ENCODE measurements at places on chromosomes 5 and 9. TPM values are rescaled to one million over a fixed set of nuclear protein-coding genes. Genes with fewer than 3 reads are reported as not detected.

The CSF2 gene
- 393 TPM for total RNA-seq

The C1QTNF2 gene
- total RNA-seq, result not detected

The FPGS gene
- total RNA-seq, result 111 TPM

The ANGPTL2 gene
- not detected for total RNA-seq

The SERF1B gene
- total RNA-seq, result 15.0 TPM

The IFNA2 gene
- not detected for total RNA-seq

The WDR38 gene
- total RNA-seq, result not detected

The SMIM3 gene
- 12.7 TPM for total RNA-seq

The IL31RA gene
- not detected for total RNA-seq

The PLAC8L1 gene
- 0.53 TPM for total RNA-seq

The BAG1 gene
- 83.6 TPM for total RNA-seq

The MYOZ3 gene
- not detected for total RNA-seq

The PFN3 gene
- not detected for total RNA-seq

The STOML2 gene
- total RNA-seq, result 258 TPM

The AJM1 gene
- 3.2 TPM for total RNA-seq

The CCDC192 gene
- total RNA-seq, result not detected

The RBM27 gene
- 30.8 TPM for total RNA-seq

- no peak overlapping the region for H3K27ac ChIP-seq
- no peak for DNase-seq
- H3K4me3 ChIP-seq, result no peak overlapping the region
These were observed 317.5 kb downstream of the TLE1 start for GRCh38 chr9:81371824-81372223.

DNA sequence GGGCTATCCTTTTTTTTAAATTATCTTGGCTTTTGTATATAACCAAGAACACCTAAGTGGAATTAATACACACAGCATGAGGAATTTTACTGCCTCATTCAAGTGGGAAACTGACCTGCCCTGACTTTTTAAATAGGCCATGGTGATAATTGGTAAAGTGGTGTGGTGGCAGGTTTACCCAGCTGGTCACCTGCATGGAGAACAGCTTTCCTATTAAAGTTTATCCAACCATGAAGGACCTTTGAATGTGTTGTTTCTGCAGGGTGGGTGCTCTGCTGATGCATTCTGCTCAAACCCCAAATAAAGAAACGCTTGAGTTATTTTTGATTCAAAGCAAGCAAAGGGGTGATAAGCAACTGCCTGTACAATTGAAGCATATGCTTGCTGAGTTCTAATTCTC, 261.0 kb upstream of the GRIN3A start:
- no peaks in the 10 kb centered on the region for H3K4me1 ChIP-seq
- H3K36me3 ChIP-seq, result no peaks in the 10 kb centered on the region

DNA sequence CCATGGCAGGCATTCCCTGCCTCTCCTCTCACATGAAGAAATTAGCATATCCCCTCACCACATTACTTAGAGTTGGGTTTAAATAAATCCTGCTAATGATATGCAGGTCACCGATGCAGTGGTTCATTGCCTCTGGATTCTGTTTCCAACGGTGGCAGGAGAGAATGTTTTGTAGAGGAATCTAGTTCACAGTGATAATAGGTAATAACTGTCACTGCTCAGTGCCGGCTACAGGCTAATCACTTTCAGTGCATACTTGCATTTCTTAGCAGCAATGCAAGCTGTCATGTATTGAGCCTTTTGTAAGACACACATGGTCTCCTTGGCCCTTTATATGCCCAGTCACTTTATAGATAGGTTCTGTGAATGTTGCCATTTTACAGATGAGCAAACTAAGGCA, 59.5 kb upstream of the INSYN2B start:
- no peaks in the 10 kb centered on the region for H3K27me3 ChIP-seq
- no peak for DNase-seq
- no peak overlapping the region for H3K4me3 ChIP-seq
- H3K36me3 ChIP-seq, result peaks cover 59% of the 10 kb centered on the region

DNA sequence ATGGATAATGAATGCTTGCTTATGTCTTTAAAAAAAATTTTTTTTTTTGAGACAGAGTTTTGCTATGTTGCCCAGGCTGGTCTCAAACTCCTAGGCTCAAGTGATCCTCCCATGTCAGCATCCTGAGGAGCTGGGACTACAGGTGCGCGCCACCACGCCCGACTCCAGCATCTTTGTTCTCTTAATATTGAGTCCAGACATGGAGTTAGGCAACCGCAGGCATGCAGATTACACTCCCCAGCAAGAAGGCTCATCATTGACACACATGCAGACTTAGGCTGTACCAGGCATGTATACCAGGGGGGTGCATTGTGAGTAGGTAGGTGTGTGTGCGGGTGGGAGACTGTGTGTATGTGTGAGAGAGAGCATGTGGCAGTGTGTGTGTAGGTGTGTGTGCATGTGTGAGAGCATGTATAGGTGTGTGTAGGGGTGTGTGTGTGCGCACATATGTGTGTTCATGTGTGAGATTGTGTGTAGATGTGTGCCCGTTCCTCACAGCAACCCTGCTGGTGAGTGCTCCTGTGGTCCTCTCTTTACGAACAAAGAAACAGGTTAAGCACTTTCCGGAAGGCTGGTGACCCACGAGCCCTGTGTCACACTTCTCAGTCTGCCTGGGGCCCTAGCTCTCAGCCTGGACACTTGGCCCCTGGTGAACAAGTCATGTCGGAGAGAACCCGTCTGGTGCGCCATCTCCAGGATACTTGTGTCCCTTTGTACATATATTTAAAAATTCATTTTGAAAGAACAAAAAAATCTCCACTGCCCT, 6.2 kb downstream of the OBP2B start:
- no peak overlapping the region for H3K4me3 ChIP-seq
- H3K27me3 ChIP-seq, result no peaks in the 10 kb centered on the region
- no peaks in the 10 kb centered on the region for H3K4me1 ChIP-seq
- DNase-seq, result no peak
- H3K27ac ChIP-seq, result no peak overlapping the region
- no peaks in the 10 kb centered on the region for H3K36me3 ChIP-seq

GRCh38 chr5:73668486-73669111, 42.6 kb downstream of the ARHGEF28 start:
- no peak overlapping the region for H3K4me3 ChIP-seq
- no peaks in the 10 kb centered on the region for H3K36me3 ChIP-seq
- DNase-seq, result no peak
- H3K4me1 ChIP-seq, result no peaks in the 10 kb centered on the region
- H3K27me3 ChIP-seq, result no peaks in the 10 kb centered on the region

GRCh38 chr9:119974026-119974425, 604.8 kb upstream of the BRINP1 start:
- DNase-seq, result no peak
- no peaks in the 10 kb centered on the region for H3K27me3 ChIP-seq
- no peaks in the 10 kb centered on the region for H3K36me3 ChIP-seq

- H3K27me3 ChIP-seq, result no peaks in the 10 kb centered on the region
- no peak for DNase-seq
These were observed 7.2 kb downstream of the NINJ1 start for GRCh38 chr9:93126825-93127368.

DNA sequence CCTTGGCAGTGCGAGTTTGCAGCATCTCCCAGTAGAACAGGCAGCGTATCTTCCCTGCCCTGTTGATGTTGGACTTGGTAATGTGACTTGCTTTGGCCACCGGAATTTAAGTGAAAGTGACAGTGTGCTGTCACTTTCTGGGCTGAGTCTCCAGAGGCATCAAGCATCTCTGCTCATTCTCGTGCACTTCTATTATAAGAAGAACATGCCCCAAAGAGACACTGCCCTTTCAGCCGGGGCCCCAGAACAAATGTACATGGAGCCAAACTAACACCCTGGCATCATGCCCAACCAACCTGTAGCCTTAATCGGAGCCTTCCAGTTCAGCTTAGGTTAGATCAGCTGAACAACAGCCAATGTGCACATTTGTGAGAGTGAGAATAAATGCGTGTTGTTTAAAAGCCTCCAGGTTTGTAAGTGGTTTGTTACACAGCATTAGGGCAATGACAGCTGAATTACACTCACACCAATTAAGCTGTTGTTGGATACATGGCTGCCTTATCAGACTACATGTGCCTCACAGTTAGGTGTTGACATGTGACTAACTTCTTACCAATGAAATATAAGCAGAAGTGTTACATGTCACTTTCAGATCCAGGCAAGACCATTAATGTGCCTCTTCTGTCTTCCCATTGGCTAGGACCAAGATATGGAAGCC, 22.1 kb upstream of the FRMD3 start:
- no peaks in the 10 kb centered on the region for H3K36me3 ChIP-seq
- H3K4me1 ChIP-seq, result no peaks in the 10 kb centered on the region
- no peak for DNase-seq
- H3K27me3 ChIP-seq, result no peaks in the 10 kb centered on the region
- no peak overlapping the region for H3K4me3 ChIP-seq

GRCh38 chr5:178831049-178831448, 28.7 kb upstream of the ZNF354B start:
- H3K36me3 ChIP-seq, result no peaks in the 10 kb centered on the region
- DNase-seq, result no peak
- no peak overlapping the region for H3K27ac ChIP-seq

- H3K4me3 ChIP-seq, result no peak overlapping the region
- no peak overlapping the region for H3K27ac ChIP-seq
- H3K36me3 ChIP-seq, result no peaks in the 10 kb centered on the region
- no peak for DNase-seq
These were observed 133.5 kb downstream of the RASGRF2 start for GRCh38 chr5:81093536-81094196.

GRCh38 chr9:112050544-112051475, 124.3 kb downstream of the SUSD1 start:
- no peak for DNase-seq
- no peaks in the 10 kb centered on the region for H3K36me3 ChIP-seq
- H3K27ac ChIP-seq, result no peak overlapping the region
- no peaks in the 10 kb centered on the region for H3K27me3 ChIP-seq
- no peaks in the 10 kb centered on the region for H3K4me1 ChIP-seq

GRCh38 chr5:142411656-142412425, 87.0 kb upstream of the SPRY4 start:
- no peaks in the 10 kb centered on the region for H3K4me1 ChIP-seq
- no peaks in the 10 kb centered on the region for H3K27me3 ChIP-seq
- H3K4me3 ChIP-seq, result no peak overlapping the region

- H3K27ac ChIP-seq, result no peak overlapping the region
- peaks cover 8% of the 10 kb centered on the region for H3K27me3 ChIP-seq
- no peak overlapping the region for H3K4me3 ChIP-seq
- H3K4me1 ChIP-seq, result no peaks in the 10 kb centered on the region
These were observed 209.7 kb downstream of the GADD45G start for GRCh38 chr9:89814340-89815040.

- H3K27me3 ChIP-seq, result no peaks in the 10 kb centered on the region
- H3K4me1 ChIP-seq, result no peaks in the 10 kb centered on the region
- no peak overlapping the region for H3K27ac ChIP-seq
- H3K36me3 ChIP-seq, result no peaks in the 10 kb centered on the region
These were observed 214.8 kb downstream of the LURAP1L start for GRCh38 chr9:12989669-12990068.

- H3K27me3 ChIP-seq, result no peaks in the 10 kb centered on the region
- H3K36me3 ChIP-seq, result no peaks in the 10 kb centered on the region
- no peaks in the 10 kb centered on the region for H3K4me1 ChIP-seq
- H3K4me3 ChIP-seq, result no peak overlapping the region
- H3K27ac ChIP-seq, result no peak overlapping the region
These were observed 395.4 kb downstream of the ARRDC3 start for GRCh38 chr5:90987726-90988125.

GRCh38 chr9:95148208-95148520, 169.3 kb downstream of the FANCC start:
- no peaks in the 10 kb centered on the region for H3K4me1 ChIP-seq
- no peaks in the 10 kb centered on the region for H3K36me3 ChIP-seq
- no peak overlapping the region for H3K4me3 ChIP-seq
- DNase-seq, result no peak
- H3K27ac ChIP-seq, result no peak overlapping the region

DNA sequence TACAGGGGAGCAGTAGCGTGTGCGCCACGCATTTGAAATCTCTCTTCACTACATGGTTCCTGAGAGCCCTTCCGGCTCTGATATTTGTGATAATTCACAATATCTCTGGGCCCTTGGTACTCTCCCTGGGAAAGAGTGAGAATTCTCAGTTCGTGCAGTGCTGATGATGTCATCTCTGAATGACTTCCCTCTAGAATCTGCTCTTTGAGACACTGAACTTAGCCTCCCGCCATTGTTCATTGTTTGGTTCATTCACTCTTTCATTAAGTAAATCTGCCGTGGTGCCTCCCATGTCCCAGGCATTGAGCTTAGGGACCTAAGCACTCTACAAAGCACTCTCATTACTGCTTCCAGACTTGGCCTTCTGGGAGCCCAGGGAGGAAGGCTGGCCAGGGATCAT, 94.0 kb downstream of the PPARGC1B start:
- DNase-seq, result no peak
- H3K36me3 ChIP-seq, result no peaks in the 10 kb centered on the region
- no peaks in the 10 kb centered on the region for H3K27me3 ChIP-seq
- no peak overlapping the region for H3K4me3 ChIP-seq
- H3K4me1 ChIP-seq, result no peaks in the 10 kb centered on the region

- H3K36me3 ChIP-seq, result no peaks in the 10 kb centered on the region
- H3K27me3 ChIP-seq, result no peaks in the 10 kb centered on the region
- DNase-seq, result no peak
- H3K4me1 ChIP-seq, result no peaks in the 10 kb centered on the region
- no peak overlapping the region for H3K4me3 ChIP-seq
- H3K27ac ChIP-seq, result no peak overlapping the region
These were observed 141.7 kb downstream of the SV2C start for GRCh38 chr5:76224898-76225297.

DNA sequence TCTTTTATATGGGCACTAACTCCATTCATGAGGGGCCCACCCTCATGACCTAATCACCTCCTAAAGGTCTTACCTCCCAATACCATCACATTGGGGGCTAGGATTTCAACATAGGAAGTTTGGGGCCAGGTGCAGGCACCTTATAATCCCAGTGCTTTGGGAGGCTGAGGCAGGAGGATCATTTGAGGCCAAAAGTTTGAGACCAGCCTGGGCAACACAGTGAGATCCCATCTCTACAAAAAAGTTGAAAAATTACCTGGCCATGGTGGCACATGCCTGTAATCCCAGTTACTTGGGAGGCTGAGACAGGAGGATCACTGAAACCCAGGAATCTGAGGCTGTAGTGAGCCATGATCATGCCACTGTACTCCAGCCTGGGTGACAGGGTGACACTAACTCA, 76.7 kb downstream of the MYO10 start:
- no peak for DNase-seq
- H3K36me3 ChIP-seq, result no peaks in the 10 kb centered on the region
- no peak overlapping the region for H3K4me3 ChIP-seq
- H3K27me3 ChIP-seq, result no peaks in the 10 kb centered on the region
- H3K27ac ChIP-seq, result no peak overlapping the region

GRCh38 chr5:132771503-132771998, 5.5 kb downstream of the SEPTIN8 start:
- H3K36me3 ChIP-seq, result no peaks in the 10 kb centered on the region
- H3K27ac ChIP-seq, result no peak overlapping the region
- no peak overlapping the region for H3K4me3 ChIP-seq
- no peaks in the 10 kb centered on the region for H3K27me3 ChIP-seq

GRCh38 chr5:107300721-107301327, 369.9 kb downstream of the EFNA5 start:
- no peaks in the 10 kb centered on the region for H3K27me3 ChIP-seq
- DNase-seq, result no peak
- no peak overlapping the region for H3K4me3 ChIP-seq
- no peak overlapping the region for H3K27ac ChIP-seq
- no peaks in the 10 kb centered on the region for H3K4me1 ChIP-seq

Measured in CD8-positive, alpha-beta memory T cell (primary cell).